ENCODE measurements at places on chromosomes 7 and 10.

GRCh38 chr7:34019301-34019790, 114.0 kb downstream of the BMPER start:
- DNase-seq = no peak

DNA sequence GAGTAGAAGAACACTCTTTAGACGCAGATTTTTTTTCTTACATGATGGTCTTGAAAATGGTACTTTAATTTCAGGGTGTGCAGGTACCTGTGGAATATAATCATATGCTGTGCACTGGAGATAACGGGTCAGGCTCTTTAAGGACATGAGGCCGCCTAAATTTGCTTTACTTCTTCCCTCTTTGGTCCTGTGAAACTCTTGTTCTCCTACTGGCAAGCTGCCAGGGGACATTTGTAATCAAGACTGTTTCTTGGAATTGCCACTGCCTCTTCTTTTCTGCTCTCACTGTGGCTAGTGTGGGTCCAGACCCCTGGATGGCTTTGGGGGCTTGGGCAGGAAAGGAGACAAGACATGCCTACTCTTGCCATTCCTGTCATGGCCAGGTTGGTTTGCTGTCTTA, 146.0 kb downstream of the SND1 start:
- no peak for DNase-seq

DNA sequence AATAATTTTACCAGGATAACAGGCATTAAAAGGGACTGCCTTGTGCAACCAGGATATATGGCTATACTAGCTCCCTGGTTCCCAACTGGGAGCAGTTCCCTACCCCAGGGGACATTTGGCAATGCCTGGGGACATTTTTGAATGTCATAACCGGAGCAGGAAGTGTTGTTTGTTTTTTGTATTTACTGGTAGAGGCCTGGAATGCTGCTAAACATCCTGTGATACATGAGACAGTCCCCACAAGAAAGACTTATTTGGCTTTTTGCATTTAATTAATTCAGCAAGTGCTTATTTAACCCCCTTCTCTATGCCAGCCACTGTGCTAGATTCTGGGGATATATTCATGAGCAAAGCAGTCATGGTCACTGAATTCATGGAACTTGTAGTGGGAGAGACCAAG, 181.2 kb downstream of the BBS9 start:
- no peak for DNase-seq

GRCh38 chr7:142956951-142957623, 5.1 kb downstream of the KEL start:
- DNase-seq = no peak

DNA sequence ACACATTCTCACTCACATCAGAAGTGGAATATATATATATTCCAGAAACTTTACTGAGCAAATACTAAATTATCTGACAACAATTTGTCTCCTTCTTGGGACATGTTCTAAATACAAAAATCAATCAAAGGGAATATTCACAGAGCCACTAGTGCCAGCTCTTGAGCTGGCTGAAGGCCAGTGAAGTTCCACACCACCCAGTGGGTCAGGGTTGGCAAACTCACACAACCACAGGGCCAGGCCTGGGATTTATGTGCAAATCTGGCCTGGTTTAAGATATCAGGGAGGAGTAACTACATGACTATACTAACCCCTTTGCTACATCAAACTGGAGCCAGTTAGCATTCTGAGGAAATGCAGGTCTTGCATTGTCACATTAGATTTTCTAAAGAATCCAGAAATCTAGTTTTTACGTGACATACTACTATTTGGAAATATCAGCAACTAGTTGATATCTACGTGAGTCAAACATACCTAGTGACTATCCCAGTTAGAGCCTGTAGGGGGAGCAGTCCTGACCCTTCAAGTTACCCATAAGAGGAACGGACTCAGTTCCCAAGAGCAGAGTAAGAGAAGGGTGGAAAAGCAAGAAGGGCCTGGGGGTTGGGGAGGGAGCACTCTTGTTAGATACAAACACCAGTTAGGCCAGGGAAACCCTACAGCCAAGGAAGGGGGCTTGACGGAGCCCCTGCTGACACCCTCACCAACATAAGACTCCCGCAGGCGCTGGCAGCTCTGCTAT, 600.4 kb downstream of the KCNMA1 start:
- DNase-seq = no peak

GRCh38 chr7:36969376-36969775, 245.1 kb upstream of the AOAH start:
- DNase-seq = no peak

DNA sequence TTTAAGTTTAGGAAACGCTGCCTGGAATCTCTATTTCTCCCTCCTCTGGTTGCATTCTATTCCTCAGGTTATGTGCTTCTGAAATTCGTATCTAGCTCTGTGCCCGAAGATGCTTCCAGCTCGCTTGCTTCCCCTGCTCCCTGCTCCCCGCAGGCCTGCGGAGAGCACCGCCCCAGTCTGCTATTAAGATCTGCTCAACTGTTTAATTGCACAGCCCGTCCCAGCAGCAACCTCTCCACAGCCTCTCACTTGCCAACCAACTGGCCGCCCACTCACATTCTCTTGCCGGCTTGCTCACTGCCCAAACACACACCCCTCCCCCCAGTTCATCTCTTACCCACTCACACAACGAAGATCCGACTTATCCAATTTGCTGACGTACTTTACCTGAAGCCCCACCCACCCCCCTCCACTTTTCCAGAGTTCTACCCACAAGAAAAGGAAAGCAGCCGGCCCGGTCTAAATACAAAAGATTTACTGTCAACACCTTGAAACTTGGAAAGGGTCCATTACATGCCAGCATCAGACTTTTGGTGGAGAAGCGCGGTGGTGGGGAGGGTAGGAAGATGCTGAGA, 167.3 kb upstream of the KLF14 start:
- DNase-seq = no peak

GRCh38 chr7:3380886-3381685, 80.0 kb downstream of the SDK1 start:
- DNase-seq = no peak

GRCh38 chr10:4267086-4267773, 482.2 kb upstream of the KLF6 start:
- no peak for DNase-seq

DNA sequence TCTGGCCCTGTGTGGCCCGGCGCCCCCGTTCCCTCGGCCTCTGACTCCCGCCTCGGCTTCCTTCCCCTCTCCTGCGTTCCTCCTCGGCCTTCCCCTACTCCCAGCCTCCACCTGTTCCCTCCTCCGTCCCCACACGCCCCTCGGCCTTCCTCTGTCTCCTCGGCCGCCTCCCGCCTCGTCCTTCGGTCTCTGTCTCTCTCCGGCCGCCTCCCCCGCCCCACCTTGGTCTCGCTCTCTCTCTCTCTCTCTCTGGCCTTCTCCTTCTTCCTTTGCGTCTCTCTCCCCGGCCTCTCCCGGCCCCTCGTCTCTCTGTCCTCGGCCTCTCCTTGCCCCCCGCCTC, 588 bp downstream of the GET4 start:
- no peak for DNase-seq

DNA sequence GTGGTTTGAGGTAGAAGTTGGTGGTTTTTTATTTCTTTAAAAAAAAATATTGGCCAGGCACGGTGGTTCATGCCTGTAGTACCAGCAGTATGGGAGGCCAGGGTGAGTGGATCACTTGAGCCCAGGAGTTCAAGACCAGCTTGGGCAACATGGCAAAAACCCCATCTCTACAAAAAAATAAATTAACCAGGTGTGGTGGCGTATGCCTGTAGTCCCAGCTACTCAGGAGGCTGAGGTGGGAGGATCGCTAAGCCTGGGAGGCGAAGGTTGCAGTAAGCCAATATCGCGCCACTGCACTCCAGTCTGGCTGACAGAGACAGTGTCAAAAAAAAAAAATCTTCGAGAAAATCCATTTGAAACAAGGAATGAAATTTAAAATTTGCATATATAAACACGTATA, 1.1 kb downstream of the IL2RA start:
- no peak for DNase-seq

- DNase-seq = no peak
Observed at GRCh38 chr10:16944402-16944801, 127.2 kb upstream of the RSU1 start.

- DNase-seq = no peak
Observed at GRCh38 chr7:73560109-73560835, 2.8 kb upstream of the BCL7B start.

DNA sequence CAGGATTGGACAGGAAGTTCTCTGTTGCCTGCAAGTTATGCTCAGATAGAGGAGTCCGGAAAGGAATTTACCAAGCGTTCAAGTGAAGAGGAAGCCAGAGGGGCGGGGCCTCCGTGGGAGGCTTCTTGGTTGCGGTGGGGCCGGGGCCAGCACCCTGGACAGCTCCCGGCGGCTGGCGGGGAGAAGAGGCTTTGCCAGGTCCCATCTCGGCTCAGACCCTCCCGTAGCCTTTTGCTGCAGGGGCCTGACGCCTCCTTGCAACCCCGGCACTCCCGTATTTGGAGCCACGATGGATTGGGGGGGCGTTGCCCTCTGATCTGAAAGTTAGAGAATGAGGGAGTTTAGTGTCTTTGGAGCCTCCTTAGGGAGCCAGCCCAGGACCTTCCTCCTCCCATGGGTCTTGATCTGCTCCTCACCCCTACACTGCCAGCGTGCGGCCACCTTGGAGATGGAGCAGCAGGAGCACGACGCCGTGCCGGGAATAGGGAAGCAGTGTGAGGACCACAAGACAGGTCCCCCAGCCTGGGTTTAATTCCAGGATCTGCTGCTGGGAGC, 3.1 kb upstream of the SLC18A3 start:
- no peak for DNase-seq

DNA sequence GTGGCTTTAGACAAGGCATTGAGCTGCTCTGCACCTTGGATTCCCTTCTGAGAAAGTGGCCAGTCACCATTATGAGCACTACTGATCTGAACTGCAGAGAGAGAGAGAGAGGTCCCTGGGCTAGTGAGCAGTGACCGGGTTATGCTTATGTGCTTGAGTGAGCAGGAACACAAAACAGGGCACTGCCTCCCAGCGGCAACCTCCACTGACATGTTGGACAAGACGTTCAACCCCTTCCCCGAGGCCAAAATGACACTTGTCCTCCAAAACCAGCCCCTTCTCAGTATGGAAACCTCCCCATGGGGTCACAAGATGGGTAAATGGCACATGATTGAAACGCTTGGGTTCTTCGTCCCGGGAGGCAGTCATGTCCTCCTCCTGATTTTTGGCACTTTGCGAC, 339.4 kb upstream of the ZMIZ1 start:
- no peak for DNase-seq

DNA sequence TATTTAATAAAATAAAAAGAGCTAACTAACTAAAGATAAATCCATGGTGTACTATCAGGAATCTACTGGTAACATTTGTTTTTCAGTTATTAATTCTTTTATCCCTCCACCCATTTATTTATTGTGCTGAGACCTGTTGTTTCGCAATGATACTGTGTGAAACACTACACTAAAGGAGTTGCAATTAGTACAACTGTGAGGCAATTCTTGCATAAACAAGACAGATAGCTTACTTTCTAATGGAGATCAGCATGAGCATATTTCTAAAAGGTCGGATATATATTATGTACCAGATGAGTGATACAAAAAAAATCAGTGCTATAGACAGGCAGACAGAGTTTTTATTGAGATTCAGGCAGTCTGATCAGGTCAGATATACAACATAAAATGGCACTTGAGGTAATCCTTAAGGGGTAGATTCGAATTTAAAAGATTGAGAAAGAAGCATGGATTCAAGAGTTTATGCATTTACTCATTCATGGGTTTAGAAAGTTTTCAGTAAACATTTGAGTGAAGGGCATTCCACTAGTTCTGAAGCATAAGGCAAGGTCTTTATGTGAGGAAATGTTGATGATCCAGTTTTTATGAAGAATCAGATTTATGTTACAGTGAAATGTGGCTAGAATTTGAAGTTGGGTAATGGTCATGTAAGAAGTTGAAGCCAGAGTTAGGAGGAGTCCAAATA, 147.6 kb downstream of the POLR1F start:
- DNase-seq = no peak

- no peak for DNase-seq
Observed at GRCh38 chr7:134851141-134851540, 71.7 kb downstream of the CALD1 start.

DNA sequence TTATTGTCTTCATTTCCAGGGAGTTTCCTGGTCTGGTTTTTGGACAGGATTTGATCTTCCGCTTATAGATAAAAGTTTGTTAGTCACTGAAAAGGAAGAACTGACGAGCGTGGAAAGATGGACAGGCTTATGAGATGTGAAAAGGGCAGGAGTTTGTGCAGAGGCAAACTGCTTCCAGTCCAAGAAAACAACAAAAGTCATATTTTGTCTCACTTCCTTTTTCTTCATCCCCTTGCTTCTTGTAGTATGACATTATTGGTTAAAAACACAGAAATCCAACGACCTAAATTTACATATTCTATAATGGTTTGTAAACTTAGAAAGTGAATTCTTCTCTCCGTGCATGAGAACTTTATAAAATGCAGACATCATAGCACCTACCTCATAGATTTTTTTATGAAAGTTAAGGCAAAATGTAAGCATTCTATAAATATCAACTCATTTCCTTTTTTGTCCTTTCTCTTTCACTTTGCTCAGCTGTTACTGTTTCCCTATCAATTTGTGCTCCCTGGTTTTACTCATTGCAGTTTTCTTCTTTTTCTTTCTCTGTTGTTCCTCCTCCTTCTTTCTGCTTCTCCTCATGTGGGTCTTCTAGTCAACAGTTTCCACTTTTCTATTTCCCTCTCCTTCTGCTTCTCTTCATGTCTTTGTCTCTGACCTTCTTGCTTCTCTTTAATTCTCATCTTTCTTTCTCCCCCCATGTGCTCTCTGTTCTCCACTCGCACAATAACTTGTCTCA, 370.2 kb downstream of the ARL4A start:
- DNase-seq = no peak

- no peak for DNase-seq
Observed at GRCh38 chr7:158129037-158130022, 458.3 kb downstream of the PTPRN2 start.

- DNase-seq = no peak
Observed at GRCh38 chr7:13181216-13181615, 493.8 kb downstream of the ARL4A start.

DNA sequence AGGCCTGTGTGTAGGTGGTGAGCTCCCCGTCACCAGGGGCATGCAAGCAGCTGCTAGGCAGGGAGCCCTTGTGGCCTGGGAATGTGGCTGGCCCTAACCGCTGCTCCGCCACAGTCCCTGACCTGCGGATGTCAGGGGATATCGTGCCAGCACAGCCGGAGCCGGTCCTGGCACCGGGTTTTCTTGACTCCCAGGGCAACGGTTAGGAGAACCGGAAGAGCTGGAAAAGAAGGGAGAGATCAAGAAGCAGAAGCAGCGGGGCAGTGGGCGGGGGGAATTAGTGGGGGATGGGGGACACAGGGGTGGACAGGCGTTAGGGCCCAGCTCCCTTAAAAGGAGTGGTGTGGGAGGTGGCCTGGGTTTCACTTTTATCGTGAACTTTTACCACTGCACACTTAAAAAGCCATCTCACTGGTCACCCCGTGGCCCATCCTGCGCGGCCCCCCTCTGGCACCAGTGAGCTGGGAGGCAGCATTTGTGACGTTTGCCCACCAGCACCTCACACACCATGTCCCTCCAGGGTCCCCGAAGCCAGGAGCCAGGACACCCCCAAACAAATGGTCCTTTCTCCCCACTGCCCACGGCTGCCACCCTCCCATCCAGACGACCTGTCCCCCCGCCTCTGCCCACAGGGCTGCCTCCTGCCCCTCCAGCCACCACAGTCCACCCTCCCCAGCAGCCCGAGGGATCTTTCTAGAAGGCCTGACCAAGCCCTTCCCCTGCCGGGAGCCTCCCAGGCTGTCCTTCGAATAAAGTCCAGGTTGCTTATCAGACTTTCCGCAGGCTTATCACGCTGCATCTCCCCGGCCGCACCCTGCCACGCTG, 1.8 kb upstream of the MICALL2 start:
- no peak for DNase-seq

- no peak for DNase-seq
Observed at GRCh38 chr10:129769381-129770116, 194.5 kb downstream of the EBF3 start.

GRCh38 chr10:26730552-26730951, 33.1 kb downstream of the PDSS1 start:
- no peak for DNase-seq
